ENCODE measurements at places on chromosomes 5 and 9.

GRCh38 chr9:113352411-113352810, 3.1 kb downstream of the BSPRY start:
- H3K27me3 ChIP-seq = peaks cover 26% of the 10 kb centered on the region
- no peak overlapping the region for H3K27ac ChIP-seq
- H3K36me3 ChIP-seq = no peaks in the 10 kb centered on the region
- H3K4me3 ChIP-seq = no peak overlapping the region
- H3K4me1 ChIP-seq = peaks cover 29% of the 10 kb centered on the region

GRCh38 chr9:125233678-125234077, 7.5 kb downstream of the HSPA5 start:
- ATAC-seq = no peak
- peaks cover 34% of the 10 kb centered on the region for H3K4me1 ChIP-seq
- H3K27me3 ChIP-seq = no peaks in the 10 kb centered on the region
- H3K4me3 ChIP-seq = no peak overlapping the region

DNA sequence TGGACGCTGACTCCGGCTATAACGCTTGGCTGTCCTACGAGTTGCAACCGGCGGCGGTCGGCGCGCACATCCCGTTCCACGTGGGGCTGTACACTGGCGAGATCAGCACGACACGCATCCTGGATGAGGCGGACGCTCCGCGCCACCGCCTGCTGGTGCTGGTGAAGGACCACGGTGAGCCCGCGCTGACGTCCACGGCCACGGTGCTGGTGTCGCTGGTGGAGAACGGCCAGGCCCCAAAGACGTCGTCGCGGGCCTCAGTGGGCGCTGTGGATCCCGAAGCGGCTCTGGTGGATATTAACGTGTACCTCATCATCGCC, 2.1 kb downstream of the PCDHA12 start:
- no peaks in the 10 kb centered on the region for H3K4me1 ChIP-seq
- H3K27me3 ChIP-seq = peaks cover 36% of the 10 kb centered on the region
- no peak overlapping the region for H3K27ac ChIP-seq
- H3K36me3 ChIP-seq = no peaks in the 10 kb centered on the region
- ATAC-seq = no peak

- H3K4me3 ChIP-seq = no peak overlapping the region
- H3K27me3 ChIP-seq = peaks cover 6% of the 10 kb centered on the region
- H3K4me1 ChIP-seq = no peaks in the 10 kb centered on the region
- H3K36me3 ChIP-seq = no peaks in the 10 kb centered on the region
Measured at GRCh38 chr9:22383718-22384117, 62.9 kb upstream of the DMRTA1 start.

DNA sequence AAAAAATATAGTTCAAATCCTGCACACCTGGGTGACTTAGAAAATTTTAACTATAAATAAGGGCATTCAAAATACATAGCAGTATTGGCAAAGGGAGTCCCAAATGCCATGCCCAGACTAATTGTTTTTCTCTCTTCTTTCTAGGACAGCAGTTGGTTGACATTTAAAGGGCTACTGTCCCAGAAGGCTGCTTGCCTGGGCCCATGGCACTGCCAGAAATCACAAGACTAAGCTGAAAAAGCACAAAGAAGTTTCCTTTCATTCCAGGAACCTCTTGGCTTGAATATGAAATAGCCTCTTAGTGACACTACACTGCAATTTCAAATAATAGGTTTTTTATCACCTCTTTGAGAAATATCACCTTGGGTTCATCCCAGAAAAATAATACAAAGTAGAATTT, 388.9 kb upstream of the TRPC7 start:
- H3K4me1 ChIP-seq = no peaks in the 10 kb centered on the region
- no peaks in the 10 kb centered on the region for H3K27me3 ChIP-seq
- H3K27ac ChIP-seq = no peak overlapping the region
- H3K36me3 ChIP-seq = no peaks in the 10 kb centered on the region

DNA sequence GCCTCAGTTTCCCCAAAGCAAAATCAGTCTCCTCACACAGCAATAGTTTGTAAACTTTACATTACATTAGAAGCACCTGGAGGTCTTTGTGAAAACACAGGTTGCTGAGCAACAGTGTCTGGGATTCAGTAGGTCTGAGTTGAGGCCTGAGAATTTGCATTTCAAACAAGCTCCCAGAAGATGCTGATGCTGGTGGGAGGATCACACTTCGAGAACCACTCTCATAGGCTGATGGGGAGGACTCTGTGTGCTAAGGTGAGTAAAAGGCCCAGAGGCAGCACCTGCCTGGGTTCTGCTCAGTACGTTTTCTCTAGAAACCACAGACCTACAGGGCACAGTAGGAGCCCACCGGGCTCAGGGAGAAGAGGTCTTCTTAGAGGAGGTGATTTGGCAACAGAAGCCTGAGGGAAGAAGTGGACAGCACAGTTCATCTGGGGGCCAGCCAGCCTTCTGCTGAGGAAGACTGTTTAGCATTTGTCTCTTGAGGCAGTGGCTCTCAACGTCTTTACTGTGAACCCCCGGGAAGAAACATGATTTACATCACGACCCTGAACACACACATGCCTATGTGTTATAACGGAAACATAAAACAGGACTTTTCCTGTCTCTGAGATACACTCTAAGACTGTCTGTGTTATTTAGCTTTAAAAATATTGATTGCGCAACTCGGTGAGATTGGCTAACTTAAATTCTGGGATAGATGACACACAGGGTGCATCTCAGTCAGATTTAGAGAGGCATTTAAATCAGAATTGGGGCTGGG, 24.8 kb upstream of the DENND1A start:
- H3K27me3 ChIP-seq = peaks cover 9% of the 10 kb centered on the region
- no peak overlapping the region for H3K27ac ChIP-seq
- no peaks in the 10 kb centered on the region for H3K36me3 ChIP-seq
- no peaks in the 10 kb centered on the region for H3K4me1 ChIP-seq

GRCh38 chr5:14906628-14907027, 35.0 kb upstream of the ANKH start:
- peaks cover 24% of the 10 kb centered on the region for H3K27me3 ChIP-seq
- ATAC-seq = no peak
- H3K4me3 ChIP-seq = no peak overlapping the region
- no peak overlapping the region for H3K27ac ChIP-seq
- H3K36me3 ChIP-seq = no peaks in the 10 kb centered on the region
- H3K4me1 ChIP-seq = no peaks in the 10 kb centered on the region

GRCh38 chr9:24881361-24881760, 335.7 kb upstream of the IZUMO3 start:
- no peak overlapping the region for H3K4me3 ChIP-seq
- ATAC-seq = no peak
- H3K36me3 ChIP-seq = no peaks in the 10 kb centered on the region
- H3K27me3 ChIP-seq = no peaks in the 10 kb centered on the region
- H3K4me1 ChIP-seq = no peaks in the 10 kb centered on the region

GRCh38 chr5:150234576-150235499, 45.0 kb downstream of the SLC6A7 start:
- H3K4me1 ChIP-seq = peaks cover 6% of the 10 kb centered on the region
- no peaks in the 10 kb centered on the region for H3K27me3 ChIP-seq
- H3K36me3 ChIP-seq = no peaks in the 10 kb centered on the region
- no peak overlapping the region for H3K27ac ChIP-seq

DNA sequence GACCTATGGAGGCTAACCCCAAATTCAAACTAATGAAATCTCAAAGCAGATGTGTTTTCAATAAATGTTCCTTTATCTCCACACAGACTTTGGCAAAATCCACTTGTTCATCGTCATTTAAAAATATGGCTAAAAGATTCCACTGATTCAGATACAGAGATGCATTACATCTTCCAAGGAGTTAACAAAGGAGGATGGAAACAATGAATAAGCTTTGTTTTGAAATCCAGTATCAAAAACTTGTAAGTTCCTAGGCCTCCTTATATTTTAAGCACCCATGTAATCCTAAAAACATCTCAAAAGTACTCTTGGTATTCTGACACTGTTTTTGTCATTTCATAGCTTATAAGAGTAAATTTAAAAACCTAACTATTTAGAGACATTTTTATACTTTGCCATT, 345.6 kb upstream of the ACTBL2 start:
- H3K4me1 ChIP-seq = no peaks in the 10 kb centered on the region
- no peaks in the 10 kb centered on the region for H3K36me3 ChIP-seq
- no peak overlapping the region for H3K27ac ChIP-seq
- H3K4me3 ChIP-seq = no peak overlapping the region
- H3K27me3 ChIP-seq = no peaks in the 10 kb centered on the region

DNA sequence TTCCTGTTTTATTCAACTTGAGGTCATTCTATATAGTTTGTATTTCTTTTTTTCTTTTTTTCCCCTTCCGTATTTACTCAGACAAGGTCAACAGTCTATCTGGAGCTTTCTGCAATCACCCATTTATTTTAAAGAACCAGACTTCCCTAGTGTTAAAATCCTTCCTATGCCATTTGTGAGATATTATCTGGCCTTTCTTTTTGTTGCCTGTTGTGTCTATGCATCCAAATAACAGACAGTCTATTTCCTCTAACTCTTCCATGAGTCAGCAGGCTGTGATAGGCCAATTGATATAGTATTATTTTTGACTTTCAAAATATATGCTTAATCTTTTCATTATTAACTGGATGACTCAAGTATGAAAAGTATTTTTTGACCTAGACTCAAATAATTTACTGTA, 291.2 kb upstream of the PTPRD start:
- no peaks in the 10 kb centered on the region for H3K4me1 ChIP-seq
- no peak overlapping the region for H3K4me3 ChIP-seq
- no peak overlapping the region for H3K27ac ChIP-seq
- no peak for ATAC-seq

GRCh38 chr5:97449172-97449571, 266.1 kb upstream of the RIOK2 start:
- H3K27me3 ChIP-seq = no peaks in the 10 kb centered on the region
- no peak overlapping the region for H3K27ac ChIP-seq
- no peak for ATAC-seq
- no peaks in the 10 kb centered on the region for H3K4me1 ChIP-seq

- H3K4me1 ChIP-seq = peaks cover 6% of the 10 kb centered on the region
- no peak overlapping the region for H3K4me3 ChIP-seq
Measured at GRCh38 chr9:2857564-2858198, 13.8 kb upstream of the PUM3 start.

GRCh38 chr9:110072597-110073355, 135.2 kb downstream of the C9orf152 start:
- ATAC-seq = no peak
- no peaks in the 10 kb centered on the region for H3K27me3 ChIP-seq
- H3K27ac ChIP-seq = peak overlapping the region; percentile 23

GRCh38 chr5:80672140-80672736, 17.5 kb upstream of the DHFR start:
- peaks cover 19% of the 10 kb centered on the region for H3K4me1 ChIP-seq
- no peaks in the 10 kb centered on the region for H3K27me3 ChIP-seq
- H3K4me3 ChIP-seq = no peak overlapping the region
- peaks cover 32% of the 10 kb centered on the region for H3K36me3 ChIP-seq
- H3K27ac ChIP-seq = no peak overlapping the region
- ATAC-seq = no peak

DNA sequence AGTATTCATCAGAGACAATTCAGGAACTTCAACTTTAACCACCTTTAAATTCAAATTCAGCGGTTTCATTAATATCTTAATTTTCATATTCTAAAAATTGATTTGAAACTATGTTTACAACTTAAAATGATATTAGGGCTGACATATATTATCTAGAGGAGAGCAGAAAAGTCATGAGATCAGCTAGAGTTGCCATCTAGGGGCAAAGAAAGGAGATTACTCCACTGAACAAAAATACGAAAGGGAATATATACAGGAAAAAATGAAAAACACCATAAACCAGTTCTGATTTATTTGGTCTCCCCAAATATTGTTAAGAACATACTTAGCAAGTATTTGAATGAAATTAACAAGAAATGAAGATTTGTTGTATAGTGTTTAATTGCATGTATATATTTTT, 946.3 kb downstream of the DTWD2 start:
- no peak overlapping the region for H3K27ac ChIP-seq
- no peak overlapping the region for H3K4me3 ChIP-seq
- no peaks in the 10 kb centered on the region for H3K36me3 ChIP-seq
- H3K4me1 ChIP-seq = no peaks in the 10 kb centered on the region
- H3K27me3 ChIP-seq = no peaks in the 10 kb centered on the region
- ATAC-seq = no peak

- peaks cover 3% of the 10 kb centered on the region for H3K4me1 ChIP-seq
- no peaks in the 10 kb centered on the region for H3K27me3 ChIP-seq
- H3K4me3 ChIP-seq = no peak overlapping the region
- H3K27ac ChIP-seq = no peak overlapping the region
- peaks cover 6% of the 10 kb centered on the region for H3K36me3 ChIP-seq
- no peak for ATAC-seq
Measured at GRCh38 chr5:81646469-81646995, 104.4 kb downstream of the SSBP2 start.

GRCh38 chr9:77449240-77450084, 198.7 kb downstream of the GNA14 start:
- H3K27ac ChIP-seq = no peak overlapping the region
- H3K36me3 ChIP-seq = no peaks in the 10 kb centered on the region
- H3K4me3 ChIP-seq = no peak overlapping the region
- ATAC-seq = no peak
- H3K27me3 ChIP-seq = peaks cover 20% of the 10 kb centered on the region

- H3K27ac ChIP-seq = peak overlapping the region; percentile 8
- no peaks in the 10 kb centered on the region for H3K27me3 ChIP-seq
- H3K4me3 ChIP-seq = no peak overlapping the region
- no peak for ATAC-seq
Measured at GRCh38 chr9:128885376-128885775, 3.4 kb downstream of the LRRC8A start.

DNA sequence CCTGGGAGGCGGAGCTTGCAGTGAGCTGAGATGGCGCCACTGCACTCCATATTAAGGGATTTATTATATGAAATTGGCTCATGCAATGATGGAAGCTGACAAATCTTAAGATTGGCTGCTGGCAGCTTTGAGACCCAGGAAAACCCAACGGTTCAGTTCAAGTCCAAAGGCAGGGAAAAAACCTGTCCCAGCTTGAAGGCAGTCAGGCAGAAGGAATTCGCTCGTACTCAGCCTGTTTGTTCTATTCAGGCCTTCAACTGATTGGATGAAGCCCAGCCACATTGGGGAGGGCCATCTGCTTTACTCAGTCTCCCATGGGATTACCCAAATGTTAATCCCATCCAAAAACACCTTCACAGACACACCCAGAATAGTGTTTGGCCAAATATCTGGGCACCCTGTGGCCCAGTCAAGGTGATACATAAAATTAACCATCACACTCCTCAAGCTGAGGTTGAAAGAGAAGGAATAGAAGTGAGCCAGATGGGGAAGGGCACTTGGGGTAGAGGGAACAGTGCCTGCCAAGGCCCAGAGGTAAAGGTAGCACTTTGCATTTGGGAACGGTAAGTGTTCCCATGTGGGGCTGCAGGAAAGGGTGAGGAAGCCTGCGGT, 8.5 kb upstream of the ORM1 start:
- no peaks in the 10 kb centered on the region for H3K4me1 ChIP-seq
- peaks cover 12% of the 10 kb centered on the region for H3K27me3 ChIP-seq
- H3K4me3 ChIP-seq = no peak overlapping the region
- ATAC-seq = no peak
- H3K27ac ChIP-seq = no peak overlapping the region

- no peaks in the 10 kb centered on the region for H3K36me3 ChIP-seq
- no peaks in the 10 kb centered on the region for H3K4me1 ChIP-seq
- H3K4me3 ChIP-seq = no peak overlapping the region
- H3K27ac ChIP-seq = no peak overlapping the region
- H3K27me3 ChIP-seq = no peaks in the 10 kb centered on the region
Measured at GRCh38 chr5:158621391-158621790, 478.3 kb downstream of the EBF1 start.

All from stimulated activated memory B cell treated with anti-CD40 and anti-IgM and Interleukin-4, amounts not matched to agents 10 μg/mL and 1 μg/mL and 100 μg/mL, for 72 hours (primary cell).